ENCODE measurements at places on chromosomes 5 and 9.

- no peak for DNase-seq
Measured at GRCh38 chr5:162683284-162683683, 615.7 kb downstream of the GABRG2 start.

- no peak for DNase-seq
Measured at GRCh38 chr5:142527664-142528295, 158.1 kb downstream of the FGF1 start.

DNA sequence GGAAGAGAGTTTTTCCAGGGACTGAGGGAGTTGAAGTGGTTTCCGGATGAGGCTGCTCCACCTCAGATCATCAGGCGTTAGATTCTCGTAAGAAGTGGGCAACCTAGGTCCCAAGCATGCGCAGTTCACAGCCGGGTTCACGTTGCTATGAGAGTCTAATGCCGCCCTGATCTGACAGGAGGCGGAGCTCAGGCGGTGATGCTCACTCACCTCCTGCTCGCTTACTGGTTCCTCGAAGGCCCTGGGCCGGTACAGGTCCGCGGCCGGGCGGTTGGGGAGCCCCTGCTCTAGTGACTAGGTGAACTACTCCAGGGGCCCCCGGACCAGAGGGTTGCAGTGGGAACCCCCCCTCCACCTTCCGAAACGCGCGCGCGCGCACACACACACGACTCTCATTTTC, 997 bp upstream of the RNF130 start:
- DNase-seq: no peak

DNA sequence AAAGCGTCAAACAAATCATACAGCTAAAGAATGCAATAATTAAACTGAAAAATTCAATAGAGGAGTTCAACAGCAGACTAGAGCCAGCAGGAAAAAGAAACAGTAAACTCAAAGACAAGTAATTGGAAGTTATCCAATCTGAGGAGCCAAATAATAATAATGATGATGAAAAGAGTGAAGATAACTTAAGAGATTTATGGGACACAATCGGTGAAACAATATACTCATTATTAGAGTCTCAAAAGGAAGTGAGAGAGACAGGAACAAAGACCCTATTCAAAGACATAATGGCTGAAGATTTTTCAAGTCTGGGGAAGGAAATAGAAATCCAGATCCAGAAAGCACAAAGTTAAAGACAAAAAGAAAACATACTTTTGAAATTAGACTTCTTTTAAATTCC, 263.9 kb upstream of the NR4A3 start:
- DNase-seq: no peak

GRCh38 chr9:114452219-114453165, 52.8 kb downstream of the WHRN start:
- DNase-seq: no peak

DNA sequence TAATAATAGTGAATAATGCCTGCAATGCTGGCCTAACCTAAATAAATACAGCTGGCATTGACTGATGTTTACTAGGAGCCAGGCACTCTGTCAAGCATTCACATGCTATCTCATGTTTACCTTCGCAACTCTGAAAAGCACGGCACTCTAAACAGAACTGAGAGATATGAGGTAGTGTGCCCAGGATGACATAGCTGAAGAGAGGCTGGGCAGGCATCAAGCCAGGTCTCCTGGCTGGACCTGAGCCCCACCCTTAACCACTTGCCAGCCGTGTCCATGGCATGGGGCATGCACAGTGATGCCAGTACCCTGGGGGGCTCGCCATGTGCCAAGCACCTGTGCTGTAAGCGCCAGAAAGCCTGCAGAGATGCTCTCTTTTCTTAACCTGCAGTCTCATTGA, 119.4 kb upstream of the MVB12B start:
- no peak for DNase-seq

DNA sequence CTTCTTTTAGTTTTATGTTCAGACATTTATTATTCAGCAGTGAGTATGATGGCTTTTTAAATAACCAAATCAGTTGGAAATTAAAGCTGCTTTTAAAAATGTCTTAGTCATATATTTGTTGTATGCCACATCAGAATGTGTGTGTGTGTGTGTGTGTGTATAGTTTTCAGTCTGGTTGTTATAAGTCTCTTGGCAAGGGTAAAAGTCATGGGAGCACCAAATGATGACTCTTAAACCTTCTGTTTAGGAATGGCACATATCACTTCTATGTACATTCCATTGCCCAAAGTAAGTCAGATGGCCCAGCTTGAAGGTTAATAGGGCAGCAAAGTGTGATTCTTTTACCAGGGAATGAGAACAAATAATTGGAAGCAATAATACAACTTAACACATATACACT, 135.9 kb downstream of the RNF180 start:
- no peak for DNase-seq

DNA sequence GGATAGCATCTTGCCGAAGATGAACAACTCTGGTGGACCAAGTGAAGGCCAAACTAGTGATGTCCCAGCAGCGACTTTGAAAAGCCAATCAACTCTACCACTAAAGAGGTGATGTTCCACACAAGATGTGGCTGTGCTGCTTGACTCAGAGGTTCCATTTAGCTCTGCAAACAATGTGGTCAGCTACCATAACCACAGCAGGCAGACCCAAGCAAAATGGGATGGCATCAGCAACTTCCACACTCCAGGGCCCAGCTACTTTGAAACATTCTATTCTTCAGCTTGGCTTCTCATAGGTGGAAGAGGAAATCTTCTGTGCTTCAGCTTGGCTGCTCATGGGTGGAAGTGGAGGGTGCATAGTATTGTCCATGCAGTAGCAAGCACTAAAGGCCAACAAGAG, 70.5 kb downstream of the IRX2 start:
- no peak for DNase-seq

- no peak for DNase-seq
Measured at GRCh38 chr5:111976705-111977435, 219.9 kb upstream of the NREP start.

GRCh38 chr9:12777121-12778022, 2.6 kb downstream of the LURAP1L start:
- no peak for DNase-seq

- no peak for DNase-seq
Measured at GRCh38 chr5:158383486-158383885, 524.5 kb upstream of the CLINT1 start.

- no peak for DNase-seq
Measured at GRCh38 chr9:35104586-35104985, 1.7 kb upstream of the STOML2 start.

DNA sequence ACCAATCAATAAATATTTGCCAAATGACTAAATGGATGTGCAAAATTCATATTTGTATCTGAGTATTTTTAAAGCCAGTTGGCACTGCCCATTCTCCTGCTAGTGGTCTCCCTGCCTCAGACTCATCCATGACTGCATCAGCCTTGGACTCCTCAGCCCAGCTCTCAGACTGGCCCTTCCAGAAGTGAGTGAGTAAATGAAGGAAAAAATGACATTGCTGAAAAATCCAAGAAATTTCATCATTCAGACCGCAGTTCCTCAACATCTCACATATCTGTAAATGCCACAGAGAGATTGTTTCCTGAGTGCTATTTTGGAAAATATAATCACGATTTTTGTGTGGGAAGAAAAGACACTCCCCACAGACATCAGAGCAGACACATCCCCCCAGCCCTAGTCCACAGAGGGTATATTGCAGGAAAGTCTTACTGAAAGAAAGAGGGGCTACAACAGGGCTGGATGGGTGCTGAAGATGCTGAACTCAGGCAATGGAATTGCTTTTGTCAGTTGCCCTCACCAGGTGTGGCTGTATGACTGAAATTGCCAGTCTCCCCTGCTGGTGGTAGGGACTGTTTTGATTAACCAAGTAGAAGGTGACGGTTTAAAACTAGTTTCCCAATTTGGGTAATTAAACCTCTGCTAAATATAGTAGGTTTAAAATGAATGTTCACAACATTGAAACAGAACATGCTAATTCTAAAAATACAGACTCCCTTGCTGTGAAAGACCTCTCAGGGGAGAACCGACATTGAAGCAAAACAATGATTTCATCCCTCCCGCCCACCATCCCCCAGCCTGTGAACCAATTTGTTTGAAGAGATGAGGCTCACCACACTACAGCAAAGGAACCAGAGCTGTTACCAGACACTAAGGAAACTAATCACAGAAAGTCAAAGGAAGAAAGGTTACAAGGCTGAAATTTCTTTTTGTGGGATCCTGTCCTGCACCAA, 158.8 kb downstream of the DEPDC1B start:
- no peak for DNase-seq

DNA sequence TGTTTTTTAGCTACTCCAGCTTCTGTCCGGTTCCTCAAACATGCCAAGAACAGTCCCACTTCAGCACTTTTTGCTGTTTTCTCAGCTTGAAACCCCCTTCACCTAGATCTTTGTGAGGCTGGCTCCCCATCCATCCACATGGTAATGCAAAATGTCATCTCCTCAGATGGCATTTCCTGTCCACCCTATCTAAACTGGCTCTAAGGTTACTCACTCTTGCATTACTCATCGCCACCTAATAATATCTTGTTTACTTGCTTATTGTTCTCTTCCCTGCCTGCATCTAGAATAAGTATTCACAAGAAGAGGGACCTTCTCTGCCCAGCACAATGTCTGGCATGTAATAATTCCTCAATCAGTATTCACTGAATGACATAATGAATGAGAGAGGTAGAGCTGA, 220.1 kb downstream of the FAM114A2 start:
- DNase-seq: no peak

- DNase-seq: no peak
Measured at GRCh38 chr5:150052956-150053712, 33.2 kb downstream of the CSF1R start.

DNA sequence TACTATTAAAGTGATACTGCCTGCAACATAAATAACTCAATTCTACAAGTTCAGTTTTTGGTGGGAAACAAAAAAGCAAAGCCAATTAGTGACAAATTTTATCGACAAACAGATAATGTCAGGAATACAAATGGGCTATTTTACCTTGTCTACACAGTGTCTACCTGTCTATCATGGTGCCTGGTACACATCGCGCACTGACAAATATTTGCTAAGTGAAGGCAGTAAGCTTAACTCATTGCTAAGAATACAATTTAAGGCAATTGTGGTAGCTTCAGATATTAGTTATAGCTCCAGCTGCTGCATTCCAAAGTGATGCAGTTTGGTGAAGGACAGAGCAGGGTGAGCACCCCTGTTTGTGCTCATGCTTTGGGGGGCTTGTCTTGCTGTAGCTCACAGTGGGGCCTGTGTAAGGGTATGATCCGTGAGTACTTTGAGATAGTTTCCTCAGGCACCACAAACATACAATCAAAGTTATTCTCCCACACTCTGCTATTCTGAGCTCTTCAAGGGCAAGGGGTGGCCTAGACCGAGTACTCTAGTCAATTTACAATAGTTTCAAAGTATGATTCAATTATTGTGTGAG, 24.7 kb downstream of the ELL2 start:
- DNase-seq: no peak

- no peak for DNase-seq
Measured at GRCh38 chr9:123438821-123439220, 82.8 kb downstream of the CRB2 start.

DNA sequence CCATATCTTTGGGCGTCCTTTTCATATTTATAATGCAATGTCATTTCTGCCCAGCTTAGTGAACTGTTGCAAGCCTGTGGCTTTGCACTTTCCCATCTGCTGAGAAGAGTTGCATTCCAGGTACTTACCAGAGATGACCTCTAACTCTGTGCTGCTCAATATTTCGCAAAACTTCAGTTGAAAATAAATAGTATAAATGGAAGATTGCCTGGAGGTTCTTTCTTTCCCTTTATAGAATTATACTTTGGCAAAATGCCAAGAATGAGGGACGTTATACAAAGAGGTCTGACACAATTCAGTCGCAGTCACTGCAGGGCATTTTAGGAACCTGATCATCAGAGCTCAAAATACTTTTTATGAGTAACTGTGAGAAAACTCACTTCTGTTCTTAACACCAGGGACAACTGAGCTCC, 18.9 kb upstream of the VLDLR start:
- no peak for DNase-seq

GRCh38 chr9:127417131-127418036, 6.8 kb upstream of the ZNF79 start:
- DNase-seq: no peak

GRCh38 chr9:120526534-120526933, 53.4 kb downstream of the CDK5RAP2 start:
- DNase-seq: no peak

- no peak for DNase-seq
Measured at GRCh38 chr5:112973036-112973435, 3.6 kb upstream of the DCP2 start.

- no peak for DNase-seq
Measured at GRCh38 chr9:79691496-79691895, 119.7 kb downstream of the TLE4 start.

GRCh38 chr5:173090639-173091038, 34.5 kb downstream of the CREBRF start:
- no peak for DNase-seq

GRCh38 chr9:27189426-27189825, 80.4 kb downstream of the TEK start:
- no peak for DNase-seq

GRCh38 chr5:80745490-80745889, 90.7 kb upstream of the DHFR start:
- DNase-seq: no peak

DNA sequence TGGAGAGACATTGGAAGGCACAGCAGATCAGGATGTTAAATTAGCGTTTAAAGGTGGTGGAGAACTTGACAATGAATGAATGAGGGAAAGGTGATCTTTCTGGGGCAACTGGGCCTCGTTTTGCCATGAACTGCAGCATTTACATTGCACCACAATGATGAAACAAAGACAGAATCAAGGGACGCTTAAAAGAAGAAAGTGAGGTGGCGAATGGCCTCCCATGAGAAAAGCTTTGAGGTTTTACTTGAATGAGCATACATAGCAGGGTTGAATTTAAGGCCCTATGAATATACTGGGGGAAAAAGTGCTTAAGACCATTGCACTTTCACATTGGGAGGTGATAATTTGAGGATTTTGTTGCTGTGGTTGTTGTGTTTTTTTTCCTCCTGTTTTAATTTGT, 476.4 kb downstream of the ISL1 start:
- DNase-seq: no peak

GRCh38 chr5:125012727-125013451, 266.4 kb upstream of the ZNF608 start:
- no peak for DNase-seq

- no peak for DNase-seq
Measured at GRCh38 chr9:7984203-7984602, 184.6 kb upstream of the DMAC1 start.

- no peak for DNase-seq
Measured at GRCh38 chr5:115788440-115788839, 28.0 kb downstream of the CDO1 start.

DNA sequence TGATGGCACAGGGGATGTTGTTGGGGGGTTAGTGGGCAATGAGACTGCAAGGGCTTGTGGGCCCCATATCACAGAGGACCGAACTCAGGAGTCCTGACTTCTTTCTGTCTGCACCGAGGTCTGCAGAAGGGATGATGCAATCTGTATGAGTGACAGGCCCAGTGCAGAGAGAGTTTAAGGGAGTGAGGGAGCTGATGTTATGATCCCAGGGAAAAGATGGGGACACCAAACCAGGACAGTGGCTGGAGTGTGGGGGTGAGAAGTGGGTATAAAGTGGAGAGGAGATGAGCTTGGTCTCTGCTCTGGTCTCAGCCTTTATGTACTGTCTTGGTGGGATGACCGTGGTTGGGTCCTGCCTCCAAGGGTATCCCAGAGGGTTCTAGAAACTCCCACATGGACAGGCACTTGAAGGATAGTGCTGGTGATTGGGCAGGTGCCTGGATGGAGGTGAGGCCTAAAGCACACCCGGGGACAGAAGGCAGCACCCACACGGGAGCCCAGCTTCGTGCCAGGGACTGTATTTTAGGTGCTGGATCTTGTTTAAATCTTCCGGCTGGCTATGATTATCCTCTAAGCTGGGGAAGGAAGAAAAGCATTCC, 21.9 kb downstream of the GSN start:
- no peak for DNase-seq

- no peak for DNase-seq
Measured at GRCh38 chr5:137833463-137833862, 34.2 kb upstream of the MYOT start.
